ENCODE measurements at places on chromosomes 7 and 10.

- no peak for DNase-seq
Observed at GRCh38 chr7:123616223-123616622, 14.6 kb downstream of the ASB15 start.

GRCh38 chr7:133613250-133613790 is 360.4 kb downstream of the EXOC4 start:
- no peak for DNase-seq

DNA sequence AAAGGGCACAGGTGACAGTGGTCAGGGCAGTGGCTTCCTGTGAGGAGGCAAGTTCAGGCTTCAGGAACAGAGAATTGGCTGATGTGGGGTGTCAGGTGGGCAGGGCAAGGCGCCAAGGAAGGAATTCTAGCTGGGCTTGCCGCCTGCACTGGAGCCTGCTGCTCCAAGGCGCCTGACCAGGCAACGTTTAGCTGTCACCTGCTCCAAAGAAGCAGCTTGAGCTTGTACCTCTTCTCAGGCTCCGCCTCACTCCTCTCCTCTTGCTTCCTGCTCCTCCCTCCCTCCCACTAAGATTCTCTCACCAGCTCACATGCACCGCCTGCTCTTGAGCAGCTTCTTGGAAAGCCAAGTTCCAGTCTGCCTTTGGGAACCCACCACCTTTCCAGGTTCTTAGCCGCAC is 187.4 kb upstream of the GRB10 start:
- DNase-seq, result no peak

DNA sequence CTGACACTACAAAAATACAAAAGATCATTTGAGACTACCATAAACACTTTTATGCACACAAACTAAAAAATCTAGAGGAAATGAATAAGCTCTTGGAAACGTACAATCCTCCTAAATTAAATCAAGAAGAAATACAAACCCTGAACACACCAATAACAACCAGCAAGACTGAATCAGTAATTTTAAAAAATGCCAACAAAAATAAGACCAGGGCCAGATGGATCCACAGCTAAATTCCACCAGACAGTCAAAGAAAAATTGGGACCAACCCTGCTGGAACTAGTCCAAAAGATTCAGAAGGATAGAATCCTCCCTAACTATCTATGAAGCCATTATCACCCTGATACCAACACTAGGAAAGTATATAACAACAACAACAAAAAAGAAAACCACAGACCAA is 277.4 kb downstream of the AGMO start:
- no peak for DNase-seq

DNA sequence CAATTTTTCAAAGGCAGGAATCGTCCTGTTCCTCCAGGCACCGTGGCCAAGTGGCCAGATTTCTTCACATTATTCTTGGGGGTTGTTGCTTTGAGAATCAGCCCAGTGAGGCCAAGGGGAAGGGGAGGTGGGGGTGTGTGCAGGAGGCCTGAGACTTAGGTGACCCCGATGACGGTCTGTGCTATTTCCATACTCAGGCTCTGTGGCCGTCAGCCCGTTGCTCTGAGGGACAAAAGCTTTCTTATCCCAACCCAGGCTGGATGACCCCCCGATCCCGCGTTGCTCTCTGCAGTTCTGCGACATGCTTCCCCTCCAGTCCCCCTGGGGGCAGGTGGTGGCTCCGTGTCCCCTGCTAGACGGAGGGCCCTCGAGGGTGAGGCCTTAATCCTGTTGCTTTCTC is 14.2 kb downstream of the DOCK1 start:
- DNase-seq, result no peak

DNA sequence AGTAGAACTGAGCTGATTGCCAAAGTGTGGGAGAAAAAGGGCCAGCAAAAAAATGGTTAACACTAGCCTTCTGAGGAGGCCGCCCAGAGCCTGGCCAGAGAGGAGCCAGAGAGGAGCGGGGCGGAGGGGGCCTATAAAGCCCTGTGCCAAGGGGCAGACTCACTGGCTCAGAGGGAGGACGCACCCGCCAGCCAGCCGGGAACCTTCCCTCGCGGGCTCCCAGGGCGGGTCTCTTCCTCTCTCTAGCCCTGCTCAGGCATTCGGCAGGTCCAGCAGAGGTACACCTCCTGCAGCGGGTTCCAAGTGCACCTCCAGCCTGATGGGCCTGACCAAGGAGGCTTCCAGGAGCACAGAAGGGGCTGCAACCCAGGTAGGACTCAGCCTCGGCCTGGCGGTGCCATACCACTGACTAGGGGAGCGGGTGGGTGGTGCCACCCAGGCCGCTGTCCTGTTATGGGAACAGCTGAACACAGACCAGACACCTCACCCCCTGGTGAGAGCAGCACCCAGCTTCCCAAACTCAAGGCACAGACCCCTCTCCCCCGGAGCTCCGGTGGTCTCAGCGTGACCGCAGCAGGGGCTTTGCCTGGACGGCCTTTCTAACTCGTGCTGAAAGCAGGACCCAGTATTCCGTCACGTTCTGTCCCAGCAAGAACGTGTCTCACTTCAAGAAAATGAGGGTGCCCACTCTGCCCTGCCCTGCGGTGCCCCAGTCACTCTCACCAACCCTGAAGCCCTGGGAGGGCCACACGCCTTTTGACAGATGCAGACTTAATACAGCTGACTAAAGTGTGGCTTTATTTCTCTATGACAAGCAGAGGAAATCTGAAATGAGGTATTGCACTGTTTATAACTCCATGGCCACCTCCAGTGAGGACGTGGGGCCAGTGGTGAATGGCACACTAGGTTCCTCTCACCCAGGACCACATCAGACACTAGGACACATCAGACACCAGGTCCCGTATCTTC is at the start of gene GPER1:
Gene GPER1 (plus strand): TSS at position 162 of the 969 bp plus-strand sequence. CDS start 3,616 bp downstream, outside the sequence.
- no peak for DNase-seq

- no peak for DNase-seq
Observed at GRCh38 chr10:49115015-49115795, at the start of gene VSTM4. Gene VSTM4, minus strand, starts transcription at chr10:49115522. Its CDS starts 37 bp downstream, at chr10:49115485.

GRCh38 chr7:145633513-145633912 is 483.1 kb upstream of the CNTNAP2 start:
- DNase-seq, result no peak

DNA sequence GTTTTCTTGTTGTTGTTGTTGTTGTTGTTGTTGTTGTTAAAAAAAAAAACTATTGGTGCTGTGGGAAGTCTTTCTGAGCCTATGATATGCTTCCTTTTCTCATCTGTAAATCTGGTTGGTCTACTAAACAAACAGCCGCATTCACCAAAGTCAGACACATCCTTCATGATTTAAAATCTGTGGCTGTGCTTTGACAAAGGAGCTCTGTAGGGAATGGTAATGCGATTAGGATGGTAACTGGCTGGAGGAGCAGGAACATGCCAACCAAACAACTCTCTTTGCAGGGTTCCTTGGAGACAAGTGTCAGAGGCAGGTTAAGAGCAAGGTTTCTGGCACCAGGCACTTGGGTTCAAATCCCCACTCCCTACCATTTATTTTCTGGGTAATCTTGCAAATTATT is 14.9 kb upstream of the SP4 start:
- no peak for DNase-seq

All from activated T-helper 1 cell treated with Interleukin-2 at 50 U/mL for 16 hours (primary cell).